ENCODE measurements at places on chromosomes 13 and 19. TPM values are rescaled to one million over a fixed set of nuclear protein-coding genes. Genes with fewer than 3 reads are reported as not detected.

The VWA8 gene
- total RNA-seq = 30.3 TPM

The ZNF709 gene
- 4.1 TPM for total RNA-seq

The MAB21L1 gene
- total RNA-seq = 2.6 TPM

The ZNF726 gene
- total RNA-seq = 0.83 TPM

The PLEKHA4 gene
- 33.5 TPM for total RNA-seq

Data from smooth muscle cell of trachea (primary cell).